ENCODE measurements at places on chromosomes 2 and 18.

DNA sequence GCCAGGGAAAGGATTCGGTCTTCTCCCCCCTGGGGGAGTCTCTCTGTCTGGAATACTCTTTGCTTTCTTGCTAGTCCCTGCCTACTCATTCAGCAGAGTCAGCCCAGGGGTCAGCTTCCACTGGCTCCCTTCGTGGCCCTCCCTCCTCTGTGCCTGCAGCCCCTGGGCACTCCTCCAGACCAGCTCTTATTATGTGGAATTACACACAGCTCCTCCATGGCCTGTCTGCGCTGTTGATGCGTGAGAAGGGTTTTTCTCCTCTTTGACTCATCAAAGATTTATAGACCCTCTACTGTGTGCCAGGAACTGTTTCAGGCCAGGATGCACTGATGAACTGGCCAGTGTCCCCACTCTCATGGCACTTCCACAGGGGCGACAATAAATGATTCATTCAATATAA lies 44.4 kb downstream of the ST8SIA5 start:
- no peak for DNase-seq

- DNase-seq: no peak
Observed at GRCh38 chr2:221085341-221085900, 486.7 kb downstream of the EPHA4 start.

GRCh38 chr2:126859631-126860030 lies 39.1 kb upstream of the TEX51 start:
- DNase-seq: no peak

- no peak for DNase-seq
Observed at GRCh38 chr2:147808520-147808919, 36.3 kb upstream of the ACVR2A start.

DNA sequence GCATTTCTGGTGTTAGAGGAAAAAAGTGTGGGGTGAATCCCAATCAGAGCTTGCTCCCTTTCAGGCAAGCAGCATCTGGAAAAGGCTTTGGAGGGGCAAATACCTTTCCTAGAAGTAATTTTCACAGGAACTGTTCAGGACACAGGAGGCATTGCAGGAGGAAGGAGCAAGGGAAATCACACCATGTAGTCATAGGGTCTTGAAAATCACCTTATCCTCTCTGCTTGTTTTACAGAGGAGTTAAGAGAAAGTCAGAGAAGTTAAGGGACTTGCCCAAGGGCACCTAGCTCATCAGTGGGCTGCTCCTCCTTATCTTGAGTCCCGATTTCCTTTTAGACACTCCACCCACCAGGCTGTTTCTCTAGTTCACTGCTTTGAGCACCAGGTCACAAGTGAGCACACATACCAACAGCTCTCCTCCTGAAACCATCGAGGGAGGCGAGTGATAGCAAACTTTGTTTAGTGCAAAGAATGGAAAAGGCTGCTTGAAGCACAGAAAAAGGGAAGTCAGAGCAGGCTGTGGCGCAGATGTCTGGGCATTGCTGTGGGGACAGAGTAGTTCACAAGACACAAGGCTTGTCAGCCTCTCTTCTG lies 89.2 kb upstream of the CXCR4 start:
- DNase-seq: no peak

- DNase-seq: no peak
Observed at GRCh38 chr2:158970241-158970751, 1.9 kb downstream of the TANC1 start.

DNA sequence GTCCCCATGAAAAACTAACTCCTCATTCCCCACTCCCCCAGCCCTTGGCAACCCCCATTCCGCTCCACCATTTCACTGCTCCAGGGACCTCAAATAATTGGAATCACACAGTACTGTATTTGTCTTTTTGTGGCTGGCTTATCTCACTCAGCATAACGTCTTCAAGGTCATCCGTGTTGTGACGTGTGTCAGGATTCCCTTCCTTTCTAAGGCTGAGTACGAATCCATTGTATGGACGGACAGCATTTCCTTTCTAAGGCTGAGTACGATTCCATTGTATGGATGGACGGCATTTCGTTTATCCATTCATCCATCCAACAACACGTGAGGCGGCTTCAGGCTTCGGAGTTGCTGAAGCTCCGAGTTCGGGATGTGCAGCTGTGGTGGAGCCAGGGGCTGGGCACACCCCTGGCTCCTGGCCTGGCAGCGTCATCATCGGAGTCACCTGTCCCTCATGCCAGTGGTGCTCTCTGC lies 1.2 kb upstream of the ASB1 start:
- DNase-seq: no peak

DNA sequence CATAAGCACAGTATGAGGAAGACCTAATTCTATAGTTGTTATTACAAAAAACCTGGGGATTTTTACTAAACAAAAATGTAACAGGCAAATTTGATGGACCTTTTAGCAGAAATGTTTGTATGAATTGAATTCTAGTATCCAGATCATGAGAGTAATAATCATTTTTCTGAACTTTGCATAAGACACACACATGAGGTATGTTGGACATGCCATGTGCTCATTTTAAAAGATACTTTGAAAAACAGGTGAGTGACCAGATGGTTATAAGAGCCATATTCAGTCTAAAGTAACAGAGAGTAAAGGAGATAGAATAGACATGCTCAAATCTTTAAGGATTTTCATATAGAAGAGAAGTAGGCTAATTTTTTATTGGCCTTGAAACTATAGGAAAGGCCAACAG lies 663.6 kb downstream of the NRXN1 start:
- DNase-seq: no peak

- DNase-seq: no peak
Observed at GRCh38 chr18:62778976-62779869, 63.9 kb downstream of the PHLPP1 start.

DNA sequence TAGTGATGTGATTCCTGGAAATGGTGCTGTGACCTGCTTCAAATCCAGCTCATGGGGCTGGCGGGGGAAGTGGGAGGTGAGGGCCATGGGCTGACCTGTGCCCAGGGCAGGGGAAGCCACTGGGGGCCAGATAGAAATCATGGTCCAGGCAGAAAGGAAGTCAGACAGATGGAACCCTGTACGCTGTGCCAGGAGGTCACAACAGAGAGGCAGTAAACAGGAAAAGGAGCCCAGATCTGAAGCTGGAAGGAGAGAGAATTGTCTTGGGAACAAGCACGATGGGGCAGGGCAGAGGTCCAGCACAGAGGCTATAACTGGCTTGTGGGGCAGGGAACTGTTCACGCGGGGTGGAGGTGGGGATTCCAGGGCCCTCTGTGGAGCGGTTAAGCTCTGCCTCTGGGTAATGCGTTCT lies 76.0 kb downstream of the RNF144A start:
- DNase-seq: no peak

DNA sequence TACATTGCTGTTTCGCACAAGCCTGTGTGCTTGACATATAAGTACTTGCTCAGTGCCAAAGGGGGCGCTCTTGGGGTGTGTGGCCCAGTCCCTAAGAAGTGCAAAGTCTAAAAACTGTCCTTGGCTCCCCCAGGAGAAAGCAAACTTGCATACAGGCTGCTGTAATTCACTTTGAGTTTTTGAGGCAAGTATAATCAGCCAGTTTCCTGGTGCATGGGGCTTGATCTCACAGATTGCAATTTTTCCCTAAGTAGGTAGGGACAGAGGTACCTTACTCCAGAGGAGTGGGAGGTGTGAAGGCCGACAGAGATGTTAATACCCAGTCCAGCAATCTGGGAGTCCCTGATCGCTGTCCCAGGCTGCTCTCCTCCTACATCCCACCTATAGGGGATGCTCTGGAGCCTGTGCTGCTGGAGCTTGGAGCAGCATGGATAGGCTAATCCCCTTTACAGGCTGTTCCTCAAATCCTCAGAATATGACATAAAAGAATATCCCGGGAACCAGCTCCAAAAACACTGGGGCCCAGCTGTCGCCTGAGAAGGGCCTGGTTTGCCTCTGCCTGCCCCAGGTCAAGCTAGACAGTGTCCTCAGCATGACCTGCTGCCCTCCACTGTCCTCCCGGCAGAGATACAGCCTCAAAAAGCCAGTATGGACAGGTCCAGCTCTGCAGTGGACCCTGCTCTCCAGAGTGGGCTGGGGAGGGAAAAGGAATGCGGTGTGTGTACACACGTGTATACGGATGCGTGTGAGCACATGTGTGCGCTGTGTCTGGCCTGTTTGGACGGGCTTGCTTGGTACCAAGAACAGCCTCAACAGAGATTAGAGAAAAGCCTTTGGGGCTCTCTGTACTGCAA lies 136.5 kb upstream of the HAAO start:
- no peak for DNase-seq

DNA sequence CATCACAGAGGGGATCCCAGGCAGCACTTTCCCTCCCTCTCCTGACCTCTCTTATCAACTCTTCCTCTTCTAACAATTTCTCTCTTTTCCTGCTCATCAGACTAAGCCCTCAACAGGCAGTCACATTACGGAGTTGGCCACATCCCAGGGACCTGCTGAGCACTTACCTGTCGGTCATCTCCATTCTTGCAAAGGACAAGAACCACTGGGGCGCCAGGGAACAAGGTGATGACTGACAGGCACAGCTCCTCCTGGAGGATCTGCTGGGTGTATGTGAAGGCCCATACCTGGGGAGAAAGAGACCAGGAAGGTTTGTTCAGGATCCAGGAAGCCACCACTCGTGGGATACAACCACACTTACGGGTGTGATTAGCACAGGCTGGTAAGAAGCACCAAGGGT lies 104.8 kb upstream of the CAPN13 start:
- DNase-seq: no peak

GRCh38 chr2:149483004-149483605 lies 104.5 kb downstream of the MMADHC start:
- no peak for DNase-seq

- DNase-seq: no peak
Observed at GRCh38 chr18:45012286-45012685, 331.6 kb downstream of the SETBP1 start.

- no peak for DNase-seq
Observed at GRCh38 chr2:223057569-223057968, 5.6 kb downstream of the KCNE4 start.

GRCh38 chr2:113136828-113137775 lies 9.7 kb downstream of the IL1RN start:
- DNase-seq: peak; percentile 62

GRCh38 chr2:33337385-33337960 lies 139.0 kb upstream of the RASGRP3 start:
- DNase-seq: no peak

- DNase-seq: peak; percentile 28
Observed at GRCh38 chr18:52869942-52870907, 530.2 kb downstream of the DCC start.

DNA sequence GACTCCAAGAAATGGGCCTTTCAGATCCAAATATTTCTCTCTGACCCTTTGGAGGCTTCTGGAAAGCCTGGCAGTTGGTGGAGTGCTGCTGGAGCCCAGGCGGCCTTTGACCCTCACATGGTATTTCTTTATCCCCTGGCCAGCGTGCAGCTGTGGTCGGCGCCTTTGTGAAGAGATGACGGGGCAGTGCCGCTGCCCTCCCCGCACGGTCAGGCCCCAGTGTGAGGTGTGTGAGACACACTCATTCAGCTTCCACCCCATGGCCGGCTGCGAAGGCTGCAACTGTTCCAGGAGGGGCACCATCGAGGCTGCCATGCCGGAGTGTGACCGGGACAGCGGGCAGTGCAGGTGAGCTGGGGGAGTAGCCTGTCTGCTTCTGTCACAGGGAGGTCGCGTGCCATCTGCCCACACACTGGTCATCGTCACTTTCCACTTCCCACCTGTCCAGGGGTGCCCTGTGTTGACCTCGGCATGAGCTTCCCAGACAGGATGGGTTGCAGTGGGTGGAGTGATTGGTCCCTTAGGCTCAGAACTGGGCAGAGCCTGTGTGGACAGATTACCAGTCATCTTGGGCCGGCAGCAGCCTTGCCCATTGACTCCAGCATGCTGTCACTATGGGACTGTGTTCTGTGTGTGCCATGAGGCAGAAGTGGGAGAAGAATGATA lies 158.2 kb downstream of the LAMA3 start:
- DNase-seq: no peak

GRCh38 chr2:96505231-96505889 lies at the start of gene NEURL3:
Gene NEURL3 (minus strand): TSS chr2:96505357. CDS start chr2:96505286, 71 bp downstream.
- DNase-seq: no peak

GRCh38 chr2:42298996-42299754 lies 61.8 kb downstream of the COX7A2L start:
- DNase-seq: no peak

DNA sequence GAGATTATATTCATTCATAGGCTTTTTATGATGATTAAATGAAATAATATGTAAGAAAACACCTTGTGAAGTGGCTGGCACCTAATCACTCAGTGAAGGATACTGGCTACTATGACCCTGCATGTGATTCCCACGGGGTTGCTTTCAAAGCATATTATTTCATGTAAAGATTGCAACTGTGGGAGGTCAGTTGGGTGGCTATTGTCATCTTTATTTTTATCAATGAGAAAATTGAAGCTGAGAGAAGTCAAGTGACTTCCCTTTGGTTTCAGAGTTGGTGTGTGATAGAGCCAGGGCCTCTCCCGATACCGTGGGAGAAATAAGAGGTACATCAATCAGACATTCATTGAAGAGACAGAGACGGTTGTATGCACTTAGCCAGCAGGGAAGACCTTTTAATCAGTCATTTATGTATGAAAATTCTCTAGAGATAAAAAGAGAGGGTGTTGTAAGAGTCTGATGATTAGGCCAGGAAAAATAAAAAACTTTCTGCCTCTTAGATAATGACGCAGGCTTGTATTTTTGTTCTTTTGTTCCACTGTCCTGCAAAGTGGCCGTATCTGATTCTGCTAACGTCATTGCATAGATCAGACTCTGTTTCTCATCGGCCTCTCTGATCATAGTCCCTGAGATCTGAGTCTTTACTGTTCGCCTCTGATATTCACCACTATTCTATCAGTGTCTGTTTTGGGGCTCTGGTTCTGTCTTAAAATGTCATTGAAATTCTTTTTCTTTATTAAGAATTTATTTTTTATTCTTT lies 50.5 kb downstream of the QPCT start:
- no peak for DNase-seq

GRCh38 chr2:30371028-30371689 lies 75.9 kb upstream of the LCLAT1 start:
- no peak for DNase-seq
